ENCODE measurements at places on chromosomes 13 and 19.

DNA sequence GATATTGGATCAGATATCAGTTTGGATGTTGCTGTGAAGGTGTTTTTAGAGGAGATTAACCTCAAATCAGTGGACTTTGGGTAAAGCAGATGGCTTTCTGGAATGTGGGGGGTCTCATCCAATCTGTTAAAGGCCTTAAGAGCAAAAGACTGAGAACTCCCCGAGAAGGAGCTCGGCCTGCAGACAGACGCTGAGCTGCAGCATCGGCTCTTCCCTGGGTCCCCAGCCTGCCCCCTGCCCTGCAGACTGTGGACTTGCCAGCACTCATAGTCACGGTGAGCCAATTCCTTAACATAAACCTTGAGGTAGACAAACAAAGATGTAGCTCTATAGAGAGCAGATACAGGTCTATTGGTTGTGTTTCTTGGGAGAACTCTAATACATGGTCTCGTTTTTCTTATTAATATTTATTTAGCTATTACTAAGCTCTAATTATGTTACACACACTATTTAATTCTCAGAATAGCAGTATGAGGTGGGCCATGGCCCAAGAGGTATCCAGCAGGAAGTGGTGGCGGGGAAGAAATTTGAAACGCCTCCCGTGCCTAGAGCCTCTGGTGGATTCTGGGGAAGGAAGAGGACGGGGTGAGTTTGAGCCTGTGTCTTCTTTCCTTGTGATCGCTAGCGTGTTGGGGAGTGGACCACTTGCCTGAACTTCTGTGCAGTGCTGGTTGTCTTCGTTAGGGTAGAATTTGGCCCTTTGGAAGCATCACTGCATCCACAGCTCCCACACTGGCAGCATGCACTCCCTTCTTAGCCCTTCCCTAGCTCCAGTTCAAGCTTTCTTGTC is 305.3 kb downstream of the TEX29 start:
- no peak for DNase-seq

DNA sequence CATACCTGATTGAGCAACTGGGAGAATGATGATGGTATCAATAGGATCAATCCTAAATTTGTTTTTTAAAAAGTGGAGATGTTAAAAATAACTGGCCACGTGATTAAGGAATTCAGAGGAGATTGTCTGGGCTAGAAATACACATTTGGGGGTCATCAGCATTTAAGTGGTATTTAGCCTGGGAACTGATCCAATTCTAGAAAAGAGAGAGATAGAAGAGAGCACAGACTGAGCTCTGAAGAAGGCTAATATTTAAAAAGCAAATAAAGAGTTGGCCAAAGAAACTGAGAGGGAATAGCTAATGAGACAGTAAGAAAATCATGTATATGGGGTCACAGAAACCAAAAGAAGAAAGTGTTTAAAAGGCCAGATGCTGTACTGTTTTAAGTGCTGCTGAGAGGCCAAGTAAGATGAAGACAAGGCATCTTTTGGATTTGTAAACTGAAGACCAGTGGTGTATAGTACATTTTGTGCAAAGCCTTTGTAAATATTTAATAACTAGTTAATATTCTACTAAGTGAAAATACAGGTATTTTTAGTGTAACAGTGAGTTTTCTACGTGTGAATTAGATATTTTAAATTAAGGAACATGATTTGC is 40.2 kb downstream of the UBL3 start:
- DNase-seq: no peak

- DNase-seq: no peak
These were observed 13.5 kb downstream of the LMNB2 start for GRCh38 chr19:2443116-2443784.

- no peak for DNase-seq
These were observed 74.7 kb downstream of the ITGBL1 start for GRCh38 chr13:101527130-101527529.

- DNase-seq: no peak
These were observed 376.5 kb downstream of the UQCRFS1 start for GRCh38 chr19:28836421-28836820.

DNA sequence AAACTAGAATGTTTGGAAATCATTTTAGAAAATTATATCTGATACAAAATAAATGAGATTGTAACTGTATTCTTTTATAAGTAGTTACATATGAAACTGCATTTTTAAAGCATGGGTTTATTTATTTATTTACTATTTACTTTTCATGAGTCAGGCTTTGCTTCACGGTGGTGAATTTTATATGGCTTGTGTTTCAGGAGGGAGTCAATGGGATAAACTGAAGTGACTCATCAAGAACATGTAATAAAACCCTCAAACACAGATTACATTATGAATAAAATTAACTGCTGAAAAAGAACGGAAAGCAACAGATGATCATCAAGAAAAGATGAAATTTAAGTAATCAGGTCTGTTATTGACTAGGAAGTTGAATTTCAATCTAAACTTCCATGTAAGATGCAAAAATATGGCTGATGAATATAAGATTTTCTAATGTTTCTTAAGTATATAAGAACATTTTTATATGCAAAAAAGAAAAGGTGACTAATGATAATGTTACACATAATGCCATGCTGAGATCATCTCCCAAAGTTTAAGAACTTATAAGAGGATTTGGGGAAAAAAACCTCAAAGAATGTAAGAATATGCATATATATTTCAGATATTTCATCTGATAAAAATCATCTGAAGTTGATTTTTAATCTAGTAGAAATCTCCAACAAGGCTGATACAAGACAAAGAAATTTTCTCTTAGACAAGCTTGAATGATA is 383.6 kb downstream of the SLITRK1 start:
- DNase-seq: no peak

GRCh38 chr13:51518827-51519226 is 65.4 kb upstream of the WDFY2 start:
- DNase-seq: no peak

DNA sequence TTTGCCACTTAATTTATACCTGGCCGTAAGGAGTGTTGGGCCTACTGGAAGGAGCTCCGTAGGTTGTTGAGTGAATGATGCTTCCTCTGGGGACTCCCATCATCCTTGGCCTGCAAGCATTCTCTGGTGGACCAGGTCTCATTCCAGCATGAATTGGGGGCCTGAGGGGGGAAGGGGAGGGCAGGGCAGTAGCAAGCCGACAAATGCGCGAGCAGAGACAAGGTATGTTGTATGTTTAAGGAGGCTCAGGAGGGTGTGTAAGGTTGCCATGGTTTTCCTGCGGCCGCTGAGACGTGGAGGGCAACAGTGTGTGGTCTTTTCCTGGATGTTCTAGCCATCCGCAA is 749 bp downstream of the ZNF264 start:
- DNase-seq: no peak

DNA sequence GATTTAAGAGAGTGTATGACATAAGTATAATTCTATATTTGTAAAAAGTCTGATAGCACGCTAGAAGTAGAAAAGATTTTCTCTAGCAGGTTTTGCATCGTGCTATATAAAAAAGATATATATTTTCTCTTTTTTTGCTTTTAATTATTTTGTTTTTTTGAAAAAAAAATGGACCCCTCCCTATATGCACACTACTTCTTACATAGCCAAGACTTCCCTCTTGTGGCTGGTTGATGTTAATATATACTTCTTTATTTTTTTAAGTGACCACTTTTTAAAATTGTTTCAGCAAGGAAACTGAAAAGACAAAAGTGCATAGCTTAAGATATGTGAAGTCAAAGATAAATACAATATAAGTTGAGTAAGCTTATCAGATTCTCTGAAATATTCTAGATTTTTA is 1202.8 kb downstream of the DIAPH3 start:
- no peak for DNase-seq

GRCh38 chr19:14116918-14117578 is 514 bp downstream of the PRKACA start:
- no peak for DNase-seq

GRCh38 chr19:32368787-32369186 is 23.4 kb downstream of the ZNF507 start:
- no peak for DNase-seq

DNA sequence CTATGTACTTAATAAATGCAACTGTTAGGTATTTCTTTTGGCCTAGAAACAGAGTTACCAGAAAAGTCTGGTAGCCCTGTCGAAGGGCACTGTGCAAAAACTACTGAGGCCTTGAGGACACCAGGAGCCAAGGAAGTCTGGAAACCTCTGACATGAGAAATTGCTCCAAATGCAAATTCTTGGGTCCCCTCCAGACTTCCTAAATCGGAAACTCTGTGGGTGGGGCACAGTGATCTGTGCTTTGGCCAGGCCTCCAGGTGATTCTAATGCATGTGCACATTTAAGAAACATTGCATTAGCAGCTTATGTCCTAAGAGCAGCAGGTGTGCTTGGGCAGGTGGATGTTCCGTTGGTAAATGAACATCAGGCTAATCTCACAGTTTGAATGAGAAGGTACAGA is 50.0 kb downstream of the STARD13 start:
- no peak for DNase-seq

DNA sequence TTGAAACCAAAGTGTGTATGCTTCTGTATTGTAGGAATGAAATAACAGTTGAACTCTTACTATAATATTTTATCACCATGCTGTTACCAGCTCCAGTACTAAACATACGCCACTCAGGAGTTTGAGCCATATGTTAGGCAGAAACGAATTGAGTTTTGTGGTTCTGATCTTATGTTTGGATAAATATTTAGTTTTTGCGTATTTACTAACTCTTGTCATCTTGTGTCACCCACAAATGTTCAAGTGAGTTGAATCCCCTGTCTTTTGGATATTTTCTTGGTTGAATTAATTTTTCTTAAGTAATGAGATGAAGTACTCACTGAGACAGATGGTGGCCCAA is 1.5 kb downstream of the FNDC3A start:
- DNase-seq: no peak

- DNase-seq: no peak
These were observed 55.5 kb downstream of the BRCA2 start for GRCh38 chr13:32370805-32371204.

DNA sequence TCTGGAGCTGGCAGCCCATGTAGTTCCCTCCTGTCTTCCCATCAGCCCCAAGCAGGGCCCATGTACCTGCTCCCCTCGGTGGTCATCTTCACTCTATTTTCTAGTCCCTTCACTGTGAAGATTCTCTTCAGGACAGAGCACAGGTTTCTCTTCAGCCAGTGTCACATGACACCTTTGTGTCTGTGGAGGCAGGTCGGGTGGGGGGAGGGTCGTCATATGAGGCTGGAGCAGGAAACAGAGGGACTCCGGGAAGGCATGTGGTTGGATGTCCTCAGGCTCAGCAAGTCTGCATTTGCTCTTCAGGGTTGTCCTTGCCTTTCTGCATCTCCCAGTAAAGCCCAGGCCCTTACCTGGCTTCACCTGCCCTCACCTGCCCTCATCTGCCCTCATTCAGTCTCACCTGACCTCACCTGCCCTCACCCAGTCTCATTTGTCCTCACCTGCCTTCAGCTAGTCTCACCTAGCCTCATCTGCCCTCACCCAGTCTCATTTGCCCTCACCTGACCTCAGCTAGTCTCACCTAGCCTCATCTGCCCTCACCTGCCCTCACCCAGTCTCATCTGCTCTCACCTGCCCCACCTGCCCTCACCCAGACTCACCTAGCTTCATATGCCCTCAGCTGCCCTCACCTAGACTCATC is 120.3 kb downstream of the ZDHHC20 start:
- DNase-seq: no peak

DNA sequence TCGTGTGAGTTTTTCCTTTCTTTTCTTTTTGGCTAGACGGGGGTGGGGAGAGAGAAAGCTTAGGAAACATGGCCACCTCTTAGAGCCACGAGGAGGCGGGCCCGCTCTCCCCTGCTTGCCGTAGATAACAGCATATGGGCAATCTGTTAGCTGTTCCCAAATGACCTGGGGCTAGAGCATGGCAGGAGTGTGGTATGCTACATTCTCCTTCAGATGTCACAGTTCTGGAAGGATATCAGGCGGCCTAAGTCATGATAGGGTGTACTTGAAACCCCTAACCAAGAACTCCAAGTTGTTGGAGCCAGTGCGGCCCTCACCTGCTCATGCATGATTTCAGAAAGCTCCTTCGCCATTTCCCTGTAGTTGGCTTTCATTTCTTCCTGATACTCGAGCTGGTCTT is 44.3 kb upstream of the SLC15A1 start:
- no peak for DNase-seq

GRCh38 chr19:6214881-6215541 is 64.8 kb downstream of the MLLT1 start:
- DNase-seq: no peak

DNA sequence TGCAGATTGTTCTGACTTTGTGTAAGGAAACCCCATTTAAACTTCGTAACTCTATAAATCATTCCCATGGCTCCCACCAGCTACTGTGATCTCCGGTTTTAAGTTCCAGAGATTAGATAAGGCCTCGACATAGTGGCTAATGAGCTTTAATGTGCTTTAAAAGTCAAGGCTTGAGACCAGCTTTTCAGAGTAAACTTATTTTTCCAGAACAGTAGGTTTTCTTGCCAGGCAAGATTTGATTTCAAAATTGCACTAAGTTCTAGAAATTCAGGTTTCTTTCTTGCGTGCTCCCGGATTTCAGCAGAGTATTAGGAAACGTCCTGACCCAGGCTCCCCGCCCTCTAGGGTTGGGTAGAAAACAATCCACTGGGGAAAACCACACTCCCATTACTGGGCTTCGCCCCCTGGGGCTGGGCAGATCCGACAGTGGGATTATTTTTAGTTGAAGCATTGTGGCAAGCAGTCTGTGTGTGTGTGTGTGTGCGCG is 43.3 kb downstream of the CRYL1 start:
- no peak for DNase-seq

GRCh38 chr19:41811036-41811435 is 14.6 kb downstream of the CEACAM3 start:
- DNase-seq: no peak

DNA sequence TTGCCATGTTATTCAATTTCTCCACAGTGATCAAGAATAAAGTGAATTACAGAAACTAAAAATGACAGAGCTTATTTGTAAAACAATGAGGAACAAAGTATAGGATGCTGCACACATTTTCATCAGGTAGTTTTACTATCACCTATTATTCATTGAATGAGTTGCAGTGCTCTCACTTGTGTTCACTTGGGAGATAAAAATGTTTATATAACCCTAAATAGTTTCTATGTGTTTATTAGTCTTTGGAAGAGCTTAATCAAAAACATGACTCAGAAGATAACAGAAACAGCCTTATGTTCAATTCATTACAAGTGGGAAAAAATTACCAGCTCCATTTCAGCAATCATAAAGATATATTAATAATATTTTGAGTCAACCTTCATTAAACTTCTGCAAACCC is 796.2 kb downstream of the SLITRK1 start:
- DNase-seq: no peak

DNA sequence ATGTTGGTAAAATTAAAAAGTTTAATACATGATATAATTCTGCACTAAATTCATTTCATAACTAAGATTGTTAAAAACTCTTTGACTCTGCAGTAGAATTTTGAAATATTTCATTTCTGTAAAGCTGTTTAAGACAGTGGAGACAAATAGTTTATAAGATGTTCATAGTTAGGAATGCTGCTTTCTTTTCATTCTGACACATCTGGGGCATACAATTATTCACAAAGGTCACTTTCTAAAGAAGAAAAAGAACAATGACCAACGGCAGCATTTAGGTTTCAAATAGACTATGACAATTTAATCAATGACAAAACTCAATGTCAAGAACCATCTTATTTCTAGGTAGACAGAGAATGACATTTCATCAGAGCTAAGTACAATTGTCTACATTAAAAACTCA is 1422.1 kb downstream of the PCDH9 start:
- DNase-seq: no peak

GRCh38 chr13:95039415-95039814 is 261.8 kb downstream of the ABCC4 start:
- DNase-seq: no peak

- no peak for DNase-seq
These were observed 20.0 kb upstream of the ZSCAN18 start for GRCh38 chr19:58117841-58118575.

All from HFF-Myc (cell line).